D341Med (cell line): ENCODE measurements at places on chromosomes 6 and 20.

GRCh38 chr6:34538581-34538980 is 17.5 kb downstream of the SPDEF start:
- no peak for DNase-seq

DNA sequence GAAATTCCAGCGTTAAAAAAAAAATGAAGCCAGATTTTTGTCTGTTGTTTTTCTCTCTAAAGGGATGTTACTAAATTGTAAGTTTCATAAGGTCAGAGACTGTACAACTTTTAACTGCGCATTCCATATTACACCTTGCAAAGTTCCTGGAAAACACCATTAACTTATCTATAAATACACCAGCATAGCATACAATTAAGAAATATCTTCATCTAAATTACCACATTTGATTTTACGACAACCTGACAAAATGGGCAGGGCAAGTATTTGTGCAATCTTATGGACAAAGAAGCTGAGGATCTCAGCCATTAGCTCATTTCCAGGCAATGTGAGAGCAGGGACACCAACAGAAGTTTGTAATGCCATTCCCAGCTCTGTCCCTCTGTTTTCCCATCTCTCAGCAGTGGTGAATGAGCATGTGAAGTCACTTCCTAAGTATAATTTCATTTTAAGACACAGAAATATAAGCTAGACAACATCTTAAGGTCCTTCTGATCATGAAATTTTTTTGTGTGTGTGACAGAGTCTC is 12.9 kb upstream of the GCM1 start:
- DNase-seq = no peak

DNA sequence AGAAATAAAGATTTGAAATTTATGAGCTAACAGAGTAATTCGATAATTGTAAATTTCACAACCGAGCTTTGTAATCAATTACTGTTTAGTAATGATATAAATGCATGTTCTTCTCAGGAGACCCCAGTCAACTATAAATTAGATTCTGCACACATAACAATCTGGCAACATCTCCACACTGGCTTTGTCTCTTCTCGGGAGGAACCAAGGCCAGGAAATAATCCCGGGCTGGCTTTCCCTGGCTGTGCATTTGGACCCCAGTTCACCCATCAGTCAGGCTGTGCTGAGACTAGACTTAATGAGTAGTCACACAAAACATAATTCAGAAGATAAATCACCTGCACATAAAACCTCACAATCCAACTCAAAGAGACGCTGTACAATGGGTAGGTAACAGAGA is 65.5 kb downstream of the PTPRT start:
- DNase-seq = no peak

- DNase-seq = no peak
Measured at GRCh38 chr6:147654103-147654845, 145.8 kb downstream of the SAMD5 start.

GRCh38 chr6:11770546-11771466 is 7.8 kb downstream of the ADTRP start:
- DNase-seq = peak; percentile 38

GRCh38 chr20:40438161-40438830 is 250.7 kb downstream of the MAFB start:
- DNase-seq = no peak

GRCh38 chr20:64049060-64049877 is at the start of gene SOX18:
SOX18 (minus strand) TSS chr20:64049639; CDS start chr20:64049516, 123 bp downstream.
- peak; percentile 74 for DNase-seq

- peak; percentile 62 for DNase-seq
Measured at GRCh38 chr6:37696220-37696840, 1.4 kb downstream of the MDGA1 start.

GRCh38 chr20:20680991-20681508 is 31.4 kb downstream of the RALGAPA2 start:
- DNase-seq = no peak

DNA sequence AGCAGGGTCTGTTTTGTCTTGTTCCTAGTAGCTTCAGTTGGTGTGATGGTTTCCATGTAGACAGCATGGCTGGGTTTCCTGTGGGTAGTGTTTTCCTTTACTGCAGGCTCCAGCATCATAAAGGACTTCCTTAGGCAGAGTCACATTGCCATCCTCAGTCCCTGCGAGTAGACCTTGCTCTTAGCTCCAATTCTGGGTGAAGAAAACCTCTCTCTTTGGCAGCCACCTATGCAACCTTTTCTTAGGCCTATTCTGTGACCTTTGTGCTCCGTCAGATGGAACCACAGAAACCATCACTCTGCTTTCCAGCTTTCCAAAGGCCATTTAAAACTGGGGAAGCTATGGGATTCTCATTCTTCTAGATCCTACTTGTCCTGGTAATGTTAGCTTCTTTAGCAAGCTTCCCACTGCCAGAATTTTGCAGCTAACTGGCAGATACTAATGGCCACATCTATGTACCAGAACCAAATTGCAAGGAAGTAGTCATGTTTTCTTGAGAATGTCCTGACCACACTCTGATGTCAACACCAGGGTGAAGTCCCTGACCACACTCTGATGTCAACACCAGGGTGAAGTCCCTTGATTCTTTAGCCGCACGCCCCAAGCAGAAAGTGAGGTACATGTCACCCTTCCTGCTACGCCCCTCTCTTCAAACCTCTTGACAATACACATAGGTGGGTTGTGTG is 646.6 kb upstream of the HS3ST5 start:
- DNase-seq = no peak

- DNase-seq = no peak
Measured at GRCh38 chr20:221258-221830, 5.7 kb upstream of the DEFB129 start.

- no peak for DNase-seq
Measured at GRCh38 chr6:151374036-151374683, 17.2 kb downstream of the ZBTB2 start.

DNA sequence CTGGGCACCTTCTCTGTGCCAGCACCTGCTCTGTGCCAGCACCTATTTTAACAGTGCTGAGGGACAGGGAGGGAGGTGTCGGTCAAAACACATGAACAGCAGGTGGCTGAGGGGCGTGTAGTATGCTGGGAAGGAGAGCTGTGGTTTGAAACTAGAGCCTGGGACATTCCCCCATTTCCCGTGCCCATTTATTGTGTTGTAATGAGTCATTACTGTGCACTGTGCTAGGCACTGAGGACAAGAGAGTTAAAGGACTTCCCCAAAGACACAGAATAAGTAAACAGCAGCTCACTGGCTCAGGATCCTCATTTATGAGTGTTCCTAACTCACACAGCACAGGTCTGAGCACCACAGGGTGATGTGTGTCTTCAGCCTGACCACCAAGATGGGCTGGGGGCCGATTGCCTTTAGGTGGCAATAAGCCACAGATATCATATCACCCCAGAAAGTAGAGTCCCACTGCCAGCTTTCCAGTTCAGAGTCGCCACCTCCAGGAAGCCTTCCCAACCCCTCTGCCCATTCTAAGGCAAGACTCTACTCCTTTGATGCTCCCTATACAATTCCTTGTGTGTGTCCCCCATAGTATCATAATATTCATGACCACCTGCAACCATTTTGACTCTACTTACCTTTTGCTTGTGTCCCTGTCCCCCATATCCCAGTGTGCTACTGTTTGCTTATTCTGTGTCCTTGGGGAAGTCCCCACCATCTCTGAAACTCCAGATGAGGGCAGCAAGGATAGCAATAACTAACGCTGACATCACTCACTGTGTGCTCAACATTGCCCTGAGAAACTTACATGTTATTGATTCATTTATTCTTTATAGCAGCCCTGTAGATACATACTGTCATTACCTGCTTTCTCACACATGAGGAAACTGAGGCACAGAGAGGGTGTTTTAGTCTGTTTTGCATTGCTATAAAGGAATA is 87.3 kb downstream of the TOX2 start:
- no peak for DNase-seq
